ENCODE measurements at places on chromosomes 6 and 20.

GRCh38 chr6:25112322-25112773 is 166.8 kb upstream of the CARMIL1 start:
- DNase-seq, result no peak

DNA sequence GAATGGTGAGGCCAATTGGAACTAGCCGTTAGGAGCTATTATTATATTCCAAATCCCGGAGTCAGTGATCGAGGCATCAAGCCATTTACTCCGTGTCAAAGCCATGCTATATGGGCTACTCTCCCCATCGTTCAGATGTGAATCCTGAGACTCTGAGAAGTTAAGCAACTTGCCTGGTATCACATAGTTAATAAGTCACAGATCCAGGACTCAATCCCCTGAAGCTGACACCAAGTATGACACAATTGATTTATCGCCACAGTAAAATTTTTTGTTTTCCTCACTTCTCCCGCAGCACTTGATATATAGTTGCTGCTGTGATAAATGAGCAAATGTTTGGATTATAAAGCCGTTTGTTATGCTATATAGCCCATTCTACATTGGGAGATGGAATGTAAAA is 50.8 kb upstream of the TSHZ2 start:
- DNase-seq, result no peak

DNA sequence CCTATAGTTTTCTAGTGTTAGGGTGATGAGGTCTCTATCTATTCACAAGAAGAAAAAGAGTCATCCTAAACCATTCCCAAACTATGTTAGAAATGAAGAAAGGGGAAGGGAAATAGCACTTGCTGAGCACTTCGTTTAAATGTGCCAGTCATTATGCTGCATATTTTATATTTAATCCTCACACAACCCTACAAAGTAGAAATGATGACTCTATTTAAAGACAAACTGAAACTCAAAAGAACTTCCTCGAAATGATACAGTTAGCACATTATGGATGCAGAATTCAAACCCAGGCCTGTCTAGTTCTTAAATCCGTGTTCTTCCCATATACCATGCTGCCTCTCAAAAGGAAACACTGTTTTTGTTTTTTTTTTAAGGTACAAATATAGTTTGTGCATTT is 174.6 kb downstream of the GMPR start:
- no peak for DNase-seq

GRCh38 chr6:13259393-13259792 is 68.9 kb downstream of the TBC1D7 start:
- DNase-seq, result peak; percentile 52

DNA sequence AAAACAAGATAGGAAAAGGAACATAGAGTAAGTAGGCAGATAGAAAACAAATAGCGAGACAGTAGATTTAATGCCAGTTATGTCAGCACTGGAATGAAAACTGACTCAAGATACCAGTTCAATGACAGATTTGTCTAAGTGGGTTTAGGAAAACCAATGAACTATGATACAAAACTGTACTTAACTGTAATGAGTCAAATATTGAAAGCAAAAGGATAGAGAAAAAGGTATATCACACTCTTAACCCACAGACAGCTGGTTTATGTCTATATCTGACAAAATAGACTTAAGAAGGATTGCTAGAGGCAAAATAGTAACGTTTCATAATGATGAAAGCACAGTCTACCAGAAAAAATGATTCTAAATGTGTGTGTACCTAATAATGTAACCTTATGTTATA is 38.2 kb downstream of the ATRN start:
- DNase-seq, result no peak

- DNase-seq, result no peak
Measured at GRCh38 chr20:2276015-2276414, 19.8 kb upstream of the TGM3 start.

DNA sequence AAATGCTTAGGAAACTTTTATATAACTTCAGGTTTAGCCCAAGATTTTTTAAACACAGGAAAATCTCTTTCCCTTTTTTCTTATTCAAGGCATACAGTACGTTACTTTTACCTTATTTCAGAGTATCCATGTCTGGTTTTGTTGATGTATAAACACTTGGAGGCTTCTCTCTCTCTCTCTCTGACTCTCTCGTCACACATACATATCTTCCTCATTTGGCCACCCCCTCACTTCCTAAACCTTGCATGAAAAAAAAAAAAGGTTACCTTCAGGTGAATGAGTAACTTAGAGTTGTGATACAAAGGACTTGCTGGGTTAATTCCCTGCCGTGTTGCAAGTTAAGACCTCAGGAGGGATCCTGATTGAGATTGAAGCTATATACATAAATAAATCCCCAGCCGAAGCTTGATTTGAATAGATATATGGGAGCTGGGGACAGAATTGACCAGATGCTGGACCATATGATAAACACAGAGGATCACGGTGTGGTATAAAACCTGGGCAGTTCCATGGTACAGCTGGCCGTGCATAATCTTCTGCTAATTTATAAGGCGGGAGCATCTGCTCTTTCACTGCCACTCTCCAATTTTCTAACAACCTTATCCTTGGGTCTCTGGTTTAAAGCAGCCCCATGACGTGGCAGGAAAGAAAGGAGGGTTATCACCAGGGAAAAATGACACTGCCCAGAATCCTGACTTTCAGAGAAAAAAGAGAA is 55.1 kb upstream of the IL20RA start:
- no peak for DNase-seq

DNA sequence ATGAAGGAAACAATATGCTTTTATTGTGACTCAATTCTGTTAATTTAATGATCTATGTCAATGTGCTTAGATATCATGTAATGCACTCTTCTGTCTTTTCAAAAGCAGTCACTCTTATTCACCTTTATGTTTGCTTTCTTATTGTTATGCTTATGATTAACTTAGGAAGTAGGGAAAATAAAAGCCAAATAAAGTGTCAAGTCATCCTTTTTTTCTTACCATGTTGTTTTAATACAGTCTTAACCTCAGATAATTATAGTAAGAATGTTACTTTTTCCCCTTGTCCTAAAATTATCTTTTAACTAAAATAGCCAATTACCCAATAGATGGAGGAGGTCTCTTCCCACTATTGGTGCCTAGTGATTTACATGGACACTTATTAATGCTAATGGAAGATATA is 72.6 kb downstream of the TFAP2B start:
- no peak for DNase-seq

GRCh38 chr6:98835149-98836024 is 1.0 kb downstream of the POU3F2 start:
- peak; percentile 75 for DNase-seq

GRCh38 chr6:46113370-46113769 is 16.4 kb upstream of the ENPP4 start:
- no peak for DNase-seq

GRCh38 chr20:373171-373890 is 7.2 kb upstream of the TRIB3 start:
- DNase-seq, result no peak

GRCh38 chr6:166955865-166956443 is 396 bp downstream of the RNASET2 start:
- no peak for DNase-seq

DNA sequence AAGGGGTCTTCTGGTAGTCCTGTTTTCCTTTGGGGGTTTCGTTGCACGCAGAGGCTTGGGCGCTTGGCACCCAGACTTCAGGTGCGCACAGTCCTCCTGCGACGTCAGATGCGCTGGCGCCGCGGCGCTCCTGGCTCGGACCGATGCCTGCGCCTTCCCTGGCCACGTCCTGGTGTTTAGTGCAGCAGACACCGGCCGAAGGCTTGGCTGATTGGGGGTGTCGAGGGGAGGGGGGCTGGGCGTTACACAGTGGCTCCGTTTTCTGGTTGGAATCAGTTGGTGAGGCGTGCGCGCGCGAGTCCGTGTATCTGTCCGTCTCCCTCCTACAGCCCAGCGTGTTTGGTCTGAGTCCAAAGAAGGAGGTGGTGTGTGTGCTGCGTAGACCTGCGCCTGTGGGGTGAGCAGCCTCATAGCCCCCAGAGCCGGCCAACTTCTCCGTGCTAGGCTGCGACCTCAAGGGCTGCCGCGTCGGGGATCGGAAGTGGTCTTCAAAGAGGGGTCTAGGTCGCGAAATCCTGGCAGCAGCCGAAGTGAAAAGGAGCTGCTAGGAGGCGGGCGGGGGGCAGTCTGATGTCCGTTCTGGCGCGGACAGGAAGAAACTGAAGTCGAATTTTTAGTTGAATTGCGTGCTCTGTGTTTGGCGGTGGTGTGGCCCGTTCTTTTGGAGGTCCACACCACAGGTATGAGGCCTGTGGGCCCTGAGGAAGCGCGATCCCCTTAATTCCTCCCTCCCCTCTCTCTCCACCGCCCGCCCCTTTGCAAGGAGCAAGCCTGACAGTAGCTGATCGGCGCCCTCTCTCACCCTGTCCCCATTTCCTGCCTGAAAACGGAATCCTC is 1.5 kb downstream of the SYNDIG1 start:
- peak; percentile 68 for DNase-seq

DNA sequence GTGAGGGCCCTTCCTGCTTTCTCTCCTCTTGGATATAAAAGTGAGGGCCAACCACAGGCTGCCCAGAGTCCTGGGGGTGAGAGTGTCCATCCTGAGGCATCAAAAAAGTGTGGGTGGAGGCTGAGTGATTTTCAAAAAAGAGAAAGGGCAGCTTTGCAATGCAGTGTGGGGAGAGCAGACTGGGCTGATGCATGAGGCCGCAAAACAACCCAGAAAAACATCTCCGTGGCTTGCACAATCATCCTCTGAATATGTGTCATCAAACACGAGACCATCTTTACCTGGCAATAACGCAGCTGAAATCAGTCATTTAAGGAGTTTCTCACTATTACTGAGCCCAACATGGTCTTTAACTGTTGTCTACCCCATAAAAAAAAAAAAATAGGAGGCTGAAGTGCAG is 191.2 kb upstream of the SOX4 start:
- no peak for DNase-seq

- peak; percentile 33 for DNase-seq
Measured at GRCh38 chr20:51373713-51374455, 168.6 kb downstream of the NFATC2 start.

DNA sequence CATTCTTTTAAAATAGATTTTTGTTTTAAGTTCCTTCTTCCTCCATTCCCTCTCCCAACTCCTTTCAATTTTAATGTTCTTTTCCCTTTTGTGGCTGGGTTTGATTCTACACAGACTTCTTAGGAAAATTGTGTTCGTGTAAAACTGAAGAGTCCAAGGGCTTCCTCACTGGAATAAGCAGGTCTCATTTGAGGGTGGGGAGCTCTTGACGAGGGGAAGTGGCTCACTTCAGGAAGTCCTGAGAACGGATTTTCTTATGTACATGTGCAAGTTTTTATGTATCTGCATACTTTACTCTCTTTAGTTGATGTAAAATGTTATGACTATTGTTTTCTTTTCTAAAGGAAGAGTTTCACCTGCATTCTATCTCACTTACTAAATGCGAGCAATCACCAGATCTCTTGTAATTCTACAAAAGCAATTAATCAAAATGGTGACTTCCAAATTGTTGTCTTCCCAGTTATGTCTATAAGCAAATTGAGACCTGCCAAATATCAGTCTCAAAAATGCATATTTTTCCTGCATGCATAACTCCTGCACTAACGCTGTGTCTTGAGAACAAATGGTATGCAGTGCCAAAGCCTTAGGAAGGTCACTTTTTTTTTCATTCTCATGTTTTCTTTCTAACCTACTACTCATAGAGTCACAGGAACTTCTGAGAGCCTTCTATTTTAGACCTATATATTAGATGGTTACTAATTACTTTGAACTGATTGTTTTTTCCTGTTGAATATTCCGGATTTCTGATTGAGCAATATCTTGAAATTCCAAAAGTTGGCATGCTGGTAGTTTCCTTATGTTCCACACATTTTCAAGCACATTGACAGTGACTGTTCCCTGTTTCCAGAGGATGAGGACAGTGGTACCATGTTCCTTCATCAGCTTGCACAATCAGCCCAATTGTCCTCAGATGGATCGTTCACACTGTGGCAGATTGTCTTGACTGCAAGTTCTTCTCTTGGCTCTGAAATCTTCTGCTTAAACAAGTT is 251.9 kb upstream of the PRDM1 start:
- no peak for DNase-seq

DNA sequence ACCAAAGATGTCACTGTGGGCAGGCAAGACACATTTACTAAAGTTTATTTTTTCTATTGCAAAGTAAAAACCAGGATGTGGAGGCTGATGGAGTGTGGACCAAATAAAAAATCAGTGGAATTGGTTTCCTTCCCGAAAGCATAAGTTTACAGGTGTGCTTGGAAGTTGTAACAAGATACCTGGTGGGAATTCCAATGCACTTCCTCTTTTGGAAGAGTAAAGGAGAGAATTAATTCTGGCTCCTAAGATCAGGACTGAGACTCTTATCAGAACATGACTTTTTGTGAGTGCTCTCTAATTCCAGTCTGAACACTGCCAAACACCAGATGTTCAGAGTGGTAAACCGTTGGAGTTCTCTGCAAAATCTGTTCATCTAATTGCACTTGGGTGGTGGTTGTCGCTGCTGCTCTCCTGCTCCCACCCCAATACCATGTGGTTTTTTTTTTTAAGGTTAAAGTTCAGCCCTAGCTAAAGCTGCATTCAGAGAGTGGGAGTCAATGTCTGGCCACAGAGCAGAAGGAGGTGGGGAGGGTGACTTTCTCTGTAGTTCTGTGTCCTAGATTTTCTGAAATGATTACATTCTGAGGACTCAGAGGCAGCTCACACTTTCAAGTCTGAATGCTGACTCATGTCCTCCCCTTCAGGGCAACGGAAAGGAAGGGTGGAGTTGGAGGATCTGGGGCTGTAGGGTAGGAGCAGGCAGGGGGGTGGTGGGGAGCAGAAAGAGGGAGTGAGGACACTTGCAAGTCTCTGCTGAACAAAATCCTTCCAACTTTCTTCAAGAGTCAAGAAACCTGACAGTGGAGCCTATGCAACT is 275.8 kb upstream of the PRDM1 start:
- peak; percentile 38 for DNase-seq

All from eye (tissue), 1 donor.